ENCODE measurements at places on chromosomes 5 and 9. TPM values are rescaled to one million over a fixed set of nuclear protein-coding genes. Genes with fewer than 3 reads are reported as not detected.

- DNase-seq, result no peak
These were observed 58.3 kb upstream of the MOCS2 start for GRCh38 chr5:53167836-53168235.

DNA sequence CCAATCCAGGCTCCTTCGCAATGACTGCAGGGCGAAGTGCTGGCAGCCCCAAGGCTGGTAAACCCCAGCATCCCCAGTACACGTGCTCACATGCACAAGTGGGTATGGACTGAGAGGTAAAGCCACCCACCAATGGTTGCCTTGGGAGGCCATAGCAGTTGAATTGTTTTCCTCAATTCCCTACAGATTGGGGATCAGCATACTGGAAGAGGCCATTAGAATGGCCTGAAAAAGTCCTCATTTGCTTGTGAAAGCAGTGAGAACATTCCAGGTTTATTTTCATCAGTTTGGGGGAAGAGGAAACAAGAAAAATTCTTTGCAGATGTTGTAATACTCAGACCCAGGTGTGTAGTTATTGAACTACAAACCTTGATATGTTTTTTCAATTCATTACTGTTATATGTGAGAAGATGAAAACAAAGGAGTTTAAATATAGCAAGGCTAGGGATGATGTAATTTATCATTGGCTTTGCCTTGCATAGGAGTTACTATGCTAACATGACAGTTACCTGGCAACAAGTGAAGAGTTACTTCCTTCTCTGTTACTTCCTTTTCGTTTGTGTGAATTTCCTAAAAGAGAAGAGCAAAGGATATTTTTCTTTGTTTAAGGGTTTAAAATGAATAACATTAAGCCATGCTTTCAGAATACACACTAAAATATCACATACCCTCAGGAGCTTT is 36.4 kb downstream of the MTMR12 start:
- peak; percentile 44 for DNase-seq

GRCh38 chr5:79702606-79703380 is 13.2 kb downstream of the CMYA5 start:
- DNase-seq, result peak; percentile 55

- DNase-seq, result no peak
These were observed 108.6 kb upstream of the RAD23B start for GRCh38 chr9:107174441-107174840.

DNA sequence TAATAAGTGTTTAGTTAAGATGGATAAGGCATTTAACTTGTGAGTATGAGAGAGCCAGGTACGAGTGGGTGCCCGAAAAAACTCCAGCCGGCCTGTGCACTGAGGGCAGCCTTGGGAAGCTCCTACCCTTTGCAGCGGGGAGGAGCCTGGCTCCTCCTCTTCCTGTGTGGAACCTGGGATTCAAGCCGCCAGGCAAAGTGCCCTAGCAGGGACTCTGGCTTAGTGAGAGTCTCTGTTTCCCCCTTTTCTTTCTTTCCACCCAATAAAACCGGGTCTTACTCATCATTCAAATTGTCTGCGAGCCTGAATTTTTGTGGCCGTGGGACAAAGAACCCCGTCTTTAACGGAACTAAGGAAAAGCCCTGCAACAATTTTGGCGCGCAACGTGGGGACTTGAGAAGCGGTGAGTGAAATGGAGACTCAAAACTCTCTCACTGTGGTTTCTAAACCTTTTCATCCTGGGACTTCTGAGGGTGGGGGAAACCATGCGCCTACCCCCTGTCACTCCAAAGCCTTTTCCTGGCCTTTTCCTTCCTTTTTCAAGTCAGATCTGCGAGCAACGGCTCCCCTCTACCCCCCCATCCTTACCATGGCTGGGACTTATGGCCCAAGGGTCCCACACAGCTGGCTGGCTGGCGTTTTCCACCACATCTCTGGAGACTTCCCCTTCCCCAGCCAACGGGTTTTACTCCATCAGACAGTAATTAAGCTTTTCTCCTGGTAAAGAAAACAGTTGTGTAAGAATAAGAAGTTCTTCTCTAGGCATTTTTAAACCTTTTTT is 535.7 kb upstream of the ACO1 start:
- DNase-seq, result no peak

DNA sequence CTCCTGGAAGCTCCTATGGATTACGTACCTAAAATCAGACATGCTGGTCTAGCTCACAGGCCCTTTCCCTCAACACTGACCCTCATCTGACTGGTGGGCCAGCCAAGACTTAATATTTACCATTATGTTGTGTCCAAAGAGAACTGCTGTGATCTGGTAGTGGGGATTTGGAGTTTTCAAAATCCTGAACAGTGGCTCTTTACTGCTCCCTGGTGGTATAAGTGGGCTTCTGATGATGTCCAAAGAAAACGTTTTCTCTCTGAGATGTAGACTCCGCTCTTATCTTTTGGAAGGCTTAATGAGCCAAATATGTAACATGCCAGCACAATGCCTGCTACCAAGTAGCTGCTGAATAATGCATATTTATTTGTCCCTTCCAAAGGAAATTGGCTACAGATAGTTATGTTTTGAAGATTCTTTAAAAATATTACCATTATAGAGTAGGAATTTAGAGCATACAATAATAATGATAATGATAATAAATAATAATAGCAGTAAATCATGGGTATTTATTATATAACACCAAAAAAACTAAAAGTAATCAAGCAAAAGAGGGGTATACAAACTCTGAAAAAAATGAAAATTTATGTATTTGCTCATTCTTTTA is 406.6 kb upstream of the TNC start:
- no peak for DNase-seq

DNA sequence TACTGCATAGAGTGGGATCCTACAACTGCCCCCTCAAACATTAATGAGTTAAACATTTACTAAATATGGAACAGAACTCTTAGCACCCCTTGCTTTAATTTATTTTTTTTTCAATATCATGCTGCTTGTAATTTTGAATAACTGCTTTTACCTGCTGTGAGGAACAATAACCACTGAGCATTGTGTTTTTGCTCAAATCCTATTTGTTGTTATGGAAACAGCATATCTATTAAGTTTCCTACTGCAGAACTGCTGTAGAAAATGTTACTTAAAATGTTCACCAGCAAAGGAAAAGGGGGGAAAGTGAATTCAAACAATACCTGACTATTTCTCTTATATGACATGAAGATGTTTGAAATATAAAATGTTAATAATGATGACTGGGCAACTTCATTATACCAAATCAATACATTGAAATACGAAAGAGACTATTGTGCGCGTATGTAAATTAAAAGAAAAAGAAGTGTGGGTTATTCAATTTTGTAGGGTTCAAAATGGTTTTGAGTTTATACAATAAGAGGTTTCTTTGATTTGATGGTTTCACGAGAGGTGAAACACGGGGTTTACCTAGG is 1043.8 kb upstream of the NUDT12 start:
- no peak for DNase-seq

DNA sequence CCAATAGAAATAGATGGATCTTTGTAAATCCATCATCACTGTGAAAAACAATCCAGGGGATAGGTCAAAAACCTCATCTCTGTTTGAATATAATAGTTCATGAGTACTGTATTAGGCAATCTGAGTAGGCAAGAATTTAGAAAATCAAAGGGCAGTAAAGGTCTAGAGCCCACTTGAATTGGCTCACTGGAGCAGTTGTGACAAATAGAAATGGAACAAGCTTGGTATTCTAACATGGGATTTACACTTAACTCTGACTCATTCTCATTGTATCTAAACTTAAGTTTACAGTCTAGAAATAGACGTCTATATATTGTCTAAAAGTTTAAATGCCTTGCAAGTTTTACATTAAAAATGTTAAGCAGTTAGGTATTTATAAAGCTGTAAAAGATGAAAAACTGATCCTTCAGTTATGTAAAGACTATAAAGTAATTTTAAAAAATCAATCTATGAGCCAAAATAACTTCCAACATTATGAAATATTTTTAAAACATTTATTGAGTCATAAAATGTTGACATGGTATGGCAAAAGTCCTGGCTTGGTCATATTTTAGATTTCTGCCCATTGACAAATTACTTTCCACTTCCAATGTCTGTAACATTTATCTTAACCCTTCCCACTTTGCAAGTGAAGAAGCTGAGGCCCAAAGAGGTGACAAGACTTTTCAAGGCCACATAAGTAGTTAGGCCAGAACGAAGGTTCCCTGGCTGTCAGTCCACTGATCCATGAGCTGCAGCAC is 203.7 kb upstream of the NREP start:
- DNase-seq, result no peak

Gene SLC34A1
- not detected for total RNA-seq

Gene DRD1
- total RNA-seq, result not detected

Gene ABLIM3
- total RNA-seq, result not detected

Gene IL17B
- total RNA-seq, result not detected

Gene PRR16
- not detected for total RNA-seq

Gene HBEGF
- total RNA-seq, result 24.3 TPM

All from naive thymus-derived CD4-positive, alpha-beta T cell (primary cell).